ENCODE measurements at places on chromosomes 12 and 14. TPM values are rescaled to one million over a fixed set of nuclear protein-coding genes. Genes with fewer than 3 reads are reported as not detected.

Gene OLR1
- total RNA-seq, result 0.69 TPM

Gene GPRC5A
- total RNA-seq, result 1.9 TPM

Gene CLEC4D
- not detected for total RNA-seq

Gene CYP27B1
- 2.6 TPM for total RNA-seq

Gene ING4
- total RNA-seq, result 14.9 TPM

Gene HPD
- 2.3 TPM for total RNA-seq

Gene NKX2-8
- not detected for total RNA-seq

Gene EEA1
- total RNA-seq, result 8.7 TPM

Gene C12orf57
- 154 TPM for total RNA-seq

Gene RBM23
- 20.9 TPM for total RNA-seq

Gene RFLNA
- total RNA-seq, result 0.09 TPM

Gene SYCP3
- total RNA-seq, result not detected

Gene ZCCHC8
- total RNA-seq, result 8.6 TPM

DNA sequence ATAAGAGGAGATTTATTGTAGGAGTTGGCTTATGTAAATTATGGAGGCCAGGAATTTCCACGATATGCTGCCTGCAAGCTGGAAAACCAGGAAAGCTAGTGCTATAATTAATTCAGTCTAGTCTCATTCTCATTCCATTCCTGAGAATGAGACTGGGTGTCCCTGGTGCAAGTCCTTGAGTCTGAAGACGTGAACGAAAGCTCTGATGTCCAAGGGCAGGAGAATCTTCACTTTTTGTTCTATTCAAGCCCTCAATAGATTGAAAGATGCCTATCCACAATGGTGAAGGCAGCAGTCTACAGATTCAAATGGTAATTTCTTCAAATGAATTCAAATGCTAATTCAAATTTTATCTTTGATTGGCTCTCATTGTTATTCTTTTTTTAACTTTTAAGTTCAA, 851.1 kb upstream of the MGAT4C start:
- H3K4me3 ChIP-seq, result no peak overlapping the region
- no peaks in the 10 kb centered on the region for H3K4me1 ChIP-seq
- no peak overlapping the region for H3K27ac ChIP-seq
- DNase-seq, result no peak
- H3K36me3 ChIP-seq, result no peaks in the 10 kb centered on the region

GRCh38 chr12:116077431-116077830, 200.1 kb downstream of the MED13L start:
- H3K27ac ChIP-seq, result no peak overlapping the region
- H3K27me3 ChIP-seq, result no peaks in the 10 kb centered on the region
- DNase-seq, result no peak
- peaks cover 4% of the 10 kb centered on the region for H3K4me1 ChIP-seq
- no peak overlapping the region for H3K4me3 ChIP-seq
- no peaks in the 10 kb centered on the region for H3K36me3 ChIP-seq

- H3K27me3 ChIP-seq, result no peaks in the 10 kb centered on the region
- H3K27ac ChIP-seq, result no peak overlapping the region
Observed at GRCh38 chr12:66144791-66145754, 14.5 kb upstream of the LLPH start.

GRCh38 chr14:91945751-91946621, 1.5 kb downstream of the FBLN5 start:
- H3K4me3 ChIP-seq, result no peak overlapping the region
- no peaks in the 10 kb centered on the region for H3K27me3 ChIP-seq
- no peak overlapping the region for H3K27ac ChIP-seq
- H3K4me1 ChIP-seq, result no peaks in the 10 kb centered on the region
- no peak for DNase-seq
- no peaks in the 10 kb centered on the region for H3K36me3 ChIP-seq

DNA sequence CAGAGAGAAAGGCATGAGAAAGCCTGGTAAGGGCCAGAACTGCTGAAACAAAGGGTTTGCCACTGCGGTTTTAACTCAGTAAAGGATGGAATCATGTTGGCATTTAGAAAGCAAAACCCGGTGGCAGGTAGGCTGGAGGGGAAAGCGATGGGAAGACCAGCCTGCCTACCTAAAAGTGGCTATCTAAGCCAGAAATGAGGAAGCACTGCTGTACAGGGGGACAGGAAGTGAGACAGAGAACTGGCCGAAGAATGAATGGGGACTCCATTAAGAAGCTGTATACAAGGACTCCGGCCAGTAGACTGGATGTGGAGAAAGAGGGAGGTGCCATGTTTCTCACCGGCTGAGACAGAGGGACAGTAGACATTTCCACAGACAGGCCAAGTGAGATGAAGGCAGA, 48.2 kb downstream of the PPM1H start:
- no peaks in the 10 kb centered on the region for H3K36me3 ChIP-seq
- DNase-seq, result no peak
- H3K27ac ChIP-seq, result no peak overlapping the region
- no peaks in the 10 kb centered on the region for H3K27me3 ChIP-seq
- no peak overlapping the region for H3K4me3 ChIP-seq

- H3K4me1 ChIP-seq, result peaks cover 8% of the 10 kb centered on the region
- no peak overlapping the region for H3K27ac ChIP-seq
- H3K27me3 ChIP-seq, result no peaks in the 10 kb centered on the region
- peaks cover 5% of the 10 kb centered on the region for H3K36me3 ChIP-seq
Observed at GRCh38 chr14:45095143-45095542, 11.2 kb downstream of the PRPF39 start.

DNA sequence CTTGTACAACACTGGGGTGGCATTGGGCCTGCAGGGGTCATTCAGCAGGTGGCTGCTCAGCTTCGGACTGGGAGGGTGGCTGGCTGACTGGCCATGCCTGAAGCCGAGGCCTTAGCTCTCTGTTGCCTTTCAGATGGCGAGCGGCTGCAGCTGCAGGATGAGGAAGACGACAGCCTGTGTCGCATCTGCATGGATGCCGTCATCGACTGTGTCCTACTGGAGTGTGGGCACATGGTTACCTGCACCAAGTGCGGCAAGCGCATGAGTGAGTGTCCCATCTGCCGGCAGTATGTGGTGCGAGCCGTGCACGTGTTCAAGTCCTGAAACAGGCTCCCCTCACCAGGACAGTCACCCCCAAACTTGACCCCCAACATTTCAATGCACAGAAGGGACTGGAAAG, 23.3 kb downstream of the RNF34 start:
- H3K4me3 ChIP-seq, result no peak overlapping the region
- no peak overlapping the region for H3K27ac ChIP-seq
- no peaks in the 10 kb centered on the region for H3K4me1 ChIP-seq
- H3K36me3 ChIP-seq, result peaks cover 13% of the 10 kb centered on the region

GRCh38 chr14:53890611-53891101, 66.0 kb downstream of the BMP4 start:
- H3K36me3 ChIP-seq, result no peaks in the 10 kb centered on the region
- DNase-seq, result no peak
- H3K4me1 ChIP-seq, result peaks cover 4% of the 10 kb centered on the region
- H3K4me3 ChIP-seq, result no peak overlapping the region
- H3K27ac ChIP-seq, result no peak overlapping the region
- no peaks in the 10 kb centered on the region for H3K27me3 ChIP-seq

Data from pancreas (tissue), 10 donors.